ENCODE measurements at places on chromosomes 7 and 10. TPM values are rescaled to one million over a fixed set of nuclear protein-coding genes. Genes with fewer than 3 reads are reported as not detected.

DNA sequence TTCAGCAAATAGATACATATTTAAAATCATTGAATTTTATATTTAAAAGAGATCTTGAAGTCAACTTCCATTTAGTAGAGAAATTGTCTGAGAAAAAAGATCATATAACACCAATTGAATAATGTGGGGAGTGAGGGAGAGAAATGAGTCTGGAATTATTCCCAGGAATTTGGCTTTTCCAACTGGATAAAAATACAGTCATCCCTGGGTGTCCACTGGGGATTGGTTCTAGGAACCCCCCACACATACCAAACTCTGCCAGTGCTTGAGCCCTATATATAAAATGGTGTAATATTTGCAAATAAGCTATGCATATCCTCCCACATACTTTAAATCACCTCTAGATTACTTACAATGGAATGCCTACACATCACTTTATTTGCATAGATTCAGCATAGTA is 162.8 kb upstream of the SEMA3C start:
- DNase-seq: no peak

Gene CALML5
- total RNA-seq: 2.4 TPM

Gene EPHA1
- total RNA-seq: 38.9 TPM

- DNase-seq: no peak
These were observed 225.9 kb upstream of the INHBA start for GRCh38 chr7:41928781-41929180.

Gene SCART1
- 0.58 TPM for total RNA-seq

- DNase-seq: no peak
These were observed 29.4 kb downstream of the ZNRF2 start for GRCh38 chr7:30313793-30314192.

DNA sequence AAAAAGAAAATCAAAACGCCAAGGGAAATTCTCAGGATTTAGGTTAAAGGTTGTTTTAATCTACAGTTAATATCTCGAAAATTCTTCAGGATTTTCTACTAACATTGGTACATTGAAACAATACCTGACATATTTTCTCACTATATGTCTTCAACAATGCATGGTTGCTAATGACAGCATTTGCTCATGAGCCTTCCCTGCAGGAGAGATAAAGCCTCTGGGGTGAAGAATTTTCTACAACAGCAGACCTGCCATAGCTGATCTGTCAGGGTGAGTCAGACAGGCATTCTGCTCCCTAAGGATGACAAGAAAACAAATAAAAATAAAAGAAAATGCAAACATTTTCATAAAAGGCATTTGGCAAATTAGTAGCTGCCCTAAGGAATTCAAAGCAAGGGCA is 11.7 kb upstream of the GPR37 start:
- no peak for DNase-seq

DNA sequence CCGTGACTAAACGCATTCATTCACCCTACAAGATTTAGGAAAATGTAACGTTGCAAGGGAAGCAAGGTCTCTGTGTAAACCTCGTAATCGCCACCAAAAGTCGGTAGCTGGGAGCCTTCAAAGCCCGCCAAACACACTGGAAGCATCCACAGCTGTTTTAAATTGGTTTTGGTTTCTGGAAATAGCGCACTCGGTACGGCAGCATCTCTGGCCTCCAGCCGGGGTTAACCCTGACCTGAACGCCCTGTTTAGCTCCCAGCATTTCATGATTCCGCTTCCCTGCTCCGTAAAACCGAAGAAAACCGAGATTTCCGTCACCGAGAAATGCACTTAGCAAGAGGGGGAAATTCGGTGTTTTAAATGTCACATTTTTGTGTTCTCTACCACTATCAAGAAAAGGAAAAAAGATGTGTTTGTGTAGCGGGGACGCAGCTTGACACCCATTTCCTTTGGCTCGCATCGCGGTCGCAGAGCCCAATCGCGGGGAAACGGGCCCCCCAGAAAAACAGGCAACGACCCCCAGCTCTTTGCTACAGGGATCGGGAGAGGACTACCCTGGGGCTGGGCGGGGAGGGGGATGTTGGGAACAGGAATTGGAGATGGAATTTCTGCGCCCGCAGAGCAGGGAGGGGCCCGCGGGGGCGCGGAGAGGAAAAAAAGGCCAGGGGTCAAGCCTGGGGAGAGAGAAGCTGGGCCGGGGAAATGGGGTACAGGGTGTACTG is 646 bp downstream of the SGCE start:
- DNase-seq: peak; percentile 38

DNA sequence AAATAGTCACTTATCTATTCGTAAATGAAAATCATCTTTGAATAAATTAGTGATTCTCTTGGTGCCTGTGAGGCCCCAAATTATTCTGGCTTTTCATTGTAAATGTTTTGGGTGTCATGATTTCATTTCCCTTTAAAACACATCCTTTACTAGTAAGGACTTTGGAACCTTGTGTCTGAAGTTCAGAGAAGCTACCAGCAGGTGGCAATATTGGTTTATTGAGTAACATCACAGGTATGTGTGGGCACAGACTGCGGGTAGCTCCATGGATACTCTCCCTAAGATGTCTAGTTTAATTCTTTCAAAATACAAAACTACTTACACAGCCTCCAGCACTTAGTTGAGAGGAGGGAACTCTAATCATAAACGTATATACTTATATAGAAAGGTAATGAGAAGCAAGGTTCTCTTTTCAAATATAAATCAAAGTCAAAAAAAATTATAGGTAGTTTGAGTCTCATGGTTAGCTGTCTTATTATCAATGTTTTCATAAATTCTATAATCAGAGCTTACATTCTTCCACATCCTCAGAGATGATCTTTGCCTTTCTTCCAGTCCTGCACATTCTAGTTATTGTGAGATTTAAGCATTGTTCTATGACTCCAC is 449.6 kb downstream of the GRM8 start:
- DNase-seq: peak; percentile 27

GRCh38 chr7:152527610-152528032 is 91.8 kb upstream of the KMT2C start:
- no peak for DNase-seq

DNA sequence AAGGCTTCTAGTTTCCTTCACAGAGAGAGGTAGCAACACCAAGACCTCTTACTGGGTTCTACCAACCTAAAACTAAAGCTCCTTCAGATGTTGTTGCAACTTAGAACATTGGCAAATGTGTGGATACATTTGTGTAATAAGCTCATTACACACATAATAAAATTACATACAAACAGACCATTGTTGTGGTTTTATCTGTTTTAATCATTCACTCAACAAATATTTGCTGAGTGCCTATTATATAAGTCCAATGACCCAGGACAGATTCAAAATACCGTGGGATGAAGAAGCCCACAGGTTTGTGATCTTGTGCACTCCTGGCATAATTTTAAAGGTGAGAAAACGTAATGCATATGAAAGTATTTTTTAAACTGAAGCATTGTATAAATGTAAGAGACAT is 160.4 kb upstream of the NPVF start:
- no peak for DNase-seq

DNA sequence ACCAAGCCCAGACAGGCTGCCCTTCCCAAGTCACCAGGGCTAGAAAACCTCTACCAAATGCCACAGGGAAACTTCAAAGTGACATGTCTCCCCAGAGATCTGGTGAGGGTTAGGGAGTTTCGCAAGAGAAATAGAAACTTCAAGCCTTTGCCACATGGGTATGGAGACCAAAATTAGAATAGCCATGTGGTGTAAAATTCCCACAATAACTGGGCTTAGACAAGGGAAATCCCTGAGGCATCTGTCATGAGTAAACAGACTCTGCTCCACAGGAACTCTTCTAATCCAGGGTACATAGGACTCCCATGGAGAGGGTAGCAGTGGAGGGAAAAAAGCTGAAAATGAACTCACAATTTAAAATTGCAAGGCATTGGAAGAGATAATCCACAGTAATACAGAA is 14.3 kb downstream of the ADAM12 start:
- no peak for DNase-seq

DNA sequence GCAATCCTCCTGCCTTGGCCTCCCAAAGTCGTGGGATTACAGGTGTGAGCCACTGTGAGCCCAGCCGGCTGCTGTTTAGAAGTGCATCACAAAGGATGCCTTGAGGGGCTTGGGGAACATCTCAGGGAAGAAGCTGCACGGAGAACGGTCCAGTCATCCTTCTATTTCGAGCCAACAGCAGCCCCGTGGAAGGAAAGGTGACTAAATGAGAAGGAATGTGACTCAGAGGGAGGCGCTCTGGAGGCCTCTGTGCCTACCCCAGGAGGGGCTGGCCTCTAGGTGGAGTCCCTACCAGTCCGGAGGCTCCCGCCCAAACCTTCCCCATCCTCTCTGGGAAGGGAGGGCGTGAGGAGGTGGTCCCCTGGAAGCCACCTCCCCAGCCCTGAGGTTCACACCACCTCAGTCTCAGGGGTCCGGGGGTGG is 76.2 kb downstream of the CTBP2 start:
- DNase-seq: peak; percentile 83

- no peak for DNase-seq
These were observed 75.0 kb upstream of the HECTD2 start for GRCh38 chr10:91335147-91335546.

Measured in foreskin keratinocyte (primary cell).